ENCODE measurements at places on chromosomes 2 and 18. TPM values are rescaled to one million over a fixed set of nuclear protein-coding genes. Genes with fewer than 3 reads are reported as not detected.

Gene CABYR
- total RNA-seq: 1.2 TPM

Gene TMEM247
- not detected for total RNA-seq

Gene SNORC
- total RNA-seq: 4.0 TPM

Gene CMPK2
- 5.1 TPM for total RNA-seq

Gene SDC1
- total RNA-seq: 65.1 TPM

Gene PMAIP1
- total RNA-seq: 0.90 TPM

Gene C1QL2
- not detected for total RNA-seq

Gene ERMN
- total RNA-seq: not detected

Gene ID2
- 116 TPM for total RNA-seq

Gene SULT1C4
- total RNA-seq: 0.87 TPM

Gene SPATA3
- not detected for total RNA-seq

Gene CYP27A1
- 96.1 TPM for total RNA-seq

GRCh38 chr2:210072922-210073509 is 70.6 kb downstream of the RPE start:
- no peaks in the 10 kb centered on the region for H3K36me3 ChIP-seq
- H3K27ac ChIP-seq: no peak overlapping the region
- DNase-seq: peak; percentile 12
- H3K4me3 ChIP-seq: no peak overlapping the region

GRCh38 chr18:67525328-67526099 is 9.0 kb upstream of the DSEL start:
- no peaks in the 10 kb centered on the region for H3K36me3 ChIP-seq
- DNase-seq: peak; percentile 74
- no peaks in the 10 kb centered on the region for H3K27me3 ChIP-seq
- H3K27ac ChIP-seq: no peak overlapping the region
- H3K4me3 ChIP-seq: no peak overlapping the region

GRCh38 chr18:55300421-55300935 is 287.5 kb downstream of the TCF4 start:
- H3K4me3 ChIP-seq: no peak overlapping the region
- H3K27ac ChIP-seq: no peak overlapping the region
- DNase-seq: no peak
- no peaks in the 10 kb centered on the region for H3K27me3 ChIP-seq
- H3K36me3 ChIP-seq: no peaks in the 10 kb centered on the region
- peaks cover 32% of the 10 kb centered on the region for H3K4me1 ChIP-seq

DNA sequence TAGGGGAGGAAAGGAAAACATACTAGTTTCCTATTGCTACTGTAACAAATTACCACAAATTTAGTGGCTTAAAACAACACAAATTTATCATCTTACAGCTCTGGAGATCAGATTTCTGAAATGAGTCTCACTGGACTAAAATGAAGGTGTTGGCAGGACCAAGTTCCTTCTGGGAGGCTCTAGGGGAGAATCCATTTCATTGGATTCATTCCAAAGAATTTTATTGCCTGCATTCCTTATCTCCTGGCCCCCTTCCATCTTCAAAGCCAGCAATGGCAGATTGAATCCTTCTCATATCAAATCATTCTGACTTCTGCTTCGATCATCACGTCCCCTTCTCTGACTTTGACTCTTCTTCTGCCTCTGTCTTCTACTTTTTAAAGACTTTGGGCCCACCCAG is 250.9 kb downstream of the IRS1 start:
- H3K4me1 ChIP-seq: no peaks in the 10 kb centered on the region
- DNase-seq: no peak
- H3K36me3 ChIP-seq: no peaks in the 10 kb centered on the region
- H3K27ac ChIP-seq: no peak overlapping the region

- H3K36me3 ChIP-seq: no peaks in the 10 kb centered on the region
- no peak overlapping the region for H3K27ac ChIP-seq
These were observed 39.1 kb downstream of the KLHL29 start for GRCh38 chr2:23423873-23424680.

DNA sequence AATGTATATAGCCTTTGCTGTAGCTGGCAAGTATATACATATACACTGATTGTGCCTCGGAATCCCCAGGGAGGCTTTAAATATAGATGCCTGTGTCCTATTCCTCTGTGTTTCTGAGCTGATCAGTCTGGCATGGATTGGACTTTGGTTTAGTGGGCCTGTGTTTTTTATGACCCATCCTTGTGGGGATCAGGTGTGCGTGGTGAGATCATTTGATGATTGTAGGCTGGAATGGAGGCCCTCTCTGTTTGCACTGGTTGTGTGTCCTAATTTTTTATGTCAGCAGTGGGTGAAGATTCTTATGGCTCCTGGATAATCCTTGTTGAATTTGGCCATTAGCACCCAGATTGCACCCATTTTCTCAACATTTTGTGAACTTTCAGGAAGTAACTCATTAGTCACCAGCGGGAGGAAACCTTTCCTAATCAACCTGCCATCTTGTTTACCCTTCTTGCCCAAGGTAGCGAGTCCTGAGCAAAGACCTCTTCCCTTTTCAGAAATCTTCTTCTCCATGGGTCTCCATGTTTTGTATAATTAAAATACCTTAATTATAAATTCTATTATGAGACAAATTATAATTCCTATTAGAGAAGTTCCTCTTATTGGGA is 75.8 kb downstream of the UGGT1 start:
- H3K4me3 ChIP-seq: no peak overlapping the region
- H3K4me1 ChIP-seq: peaks cover 9% of the 10 kb centered on the region
- H3K27ac ChIP-seq: peak overlapping the region; percentile 35
- no peaks in the 10 kb centered on the region for H3K27me3 ChIP-seq
- DNase-seq: no peak

DNA sequence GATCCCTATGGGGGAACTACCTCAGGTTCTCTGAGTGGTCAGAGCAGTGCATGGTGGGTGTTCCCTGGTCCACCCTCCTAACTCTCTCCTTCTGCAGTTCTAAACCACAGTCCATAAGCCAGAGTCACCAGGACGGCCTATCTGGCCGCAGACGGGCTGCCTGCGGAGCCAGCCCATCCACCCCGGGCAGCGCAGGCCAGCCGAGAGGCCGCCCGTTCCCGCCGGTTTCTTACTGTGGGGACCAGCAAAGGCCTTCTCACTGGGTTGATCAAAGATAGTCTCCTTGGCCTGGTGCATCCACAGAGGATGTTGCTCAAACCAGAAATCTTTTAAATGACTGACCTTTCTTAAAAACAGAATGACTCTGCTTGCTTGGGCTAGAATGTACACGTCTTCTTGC is 9.6 kb upstream of the CHST10 start:
- no peak for DNase-seq
- no peak overlapping the region for H3K4me3 ChIP-seq
- no peaks in the 10 kb centered on the region for H3K27me3 ChIP-seq
- no peaks in the 10 kb centered on the region for H3K4me1 ChIP-seq
- no peaks in the 10 kb centered on the region for H3K36me3 ChIP-seq

- no peak for DNase-seq
- H3K27me3 ChIP-seq: no peaks in the 10 kb centered on the region
- H3K27ac ChIP-seq: no peak overlapping the region
- H3K4me3 ChIP-seq: no peak overlapping the region
- no peaks in the 10 kb centered on the region for H3K36me3 ChIP-seq
These were observed 323.9 kb upstream of the DSEL start for GRCh38 chr18:67840379-67840778.

DNA sequence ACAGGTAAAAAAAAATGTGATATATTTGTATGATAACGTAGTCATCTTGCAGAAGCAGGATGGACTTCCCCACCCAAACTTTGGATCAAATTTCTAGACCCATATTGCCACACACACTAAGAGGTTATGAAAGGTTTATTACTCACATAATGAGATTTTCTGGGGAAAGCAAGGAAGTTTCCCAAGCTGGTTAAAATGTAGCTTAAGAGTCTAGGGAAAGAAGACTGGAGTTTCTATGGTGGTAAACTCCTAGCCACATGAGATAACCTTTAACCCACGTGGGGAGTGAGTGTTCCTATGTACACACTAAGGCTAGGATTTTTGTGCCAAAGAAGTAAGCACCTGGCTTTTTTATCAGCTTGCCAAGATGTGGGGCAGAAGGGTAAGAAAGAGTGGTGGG is 335.7 kb upstream of the UBE2E3 start:
- H3K27me3 ChIP-seq: no peaks in the 10 kb centered on the region
- H3K27ac ChIP-seq: no peak overlapping the region
- H3K4me3 ChIP-seq: no peak overlapping the region
- no peak for DNase-seq

GRCh38 chr2:189621781-189622180 is 39.5 kb upstream of the ASNSD1 start:
- H3K4me3 ChIP-seq: no peak overlapping the region
- H3K36me3 ChIP-seq: no peaks in the 10 kb centered on the region
- H3K27ac ChIP-seq: no peak overlapping the region

DNA sequence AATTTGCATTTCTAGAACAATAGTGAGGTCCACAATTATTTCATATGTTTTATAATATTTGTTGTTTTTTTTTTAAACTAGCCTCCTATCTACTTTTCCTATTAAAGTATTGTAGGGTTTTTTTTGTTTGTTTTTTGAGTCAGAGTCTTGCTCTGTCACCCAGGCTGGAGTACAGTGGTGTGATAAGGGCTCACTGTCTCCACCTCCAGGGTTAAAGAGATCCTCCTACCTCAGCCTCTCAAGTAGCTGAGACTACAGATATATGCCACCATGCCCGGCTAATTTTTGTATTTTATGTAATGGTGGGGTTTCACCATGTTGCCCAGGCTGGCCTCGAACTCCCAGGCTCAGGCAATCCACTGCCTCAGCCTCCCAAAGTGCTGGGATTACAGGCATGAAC is 122.5 kb downstream of the SLC39A10 start:
- H3K4me1 ChIP-seq: no peaks in the 10 kb centered on the region
- no peak overlapping the region for H3K27ac ChIP-seq
- H3K36me3 ChIP-seq: no peaks in the 10 kb centered on the region
- H3K4me3 ChIP-seq: no peak overlapping the region
- H3K27me3 ChIP-seq: no peaks in the 10 kb centered on the region
- DNase-seq: no peak

GRCh38 chr2:215678094-215678493 is 242.2 kb upstream of the FN1 start:
- peaks cover 15% of the 10 kb centered on the region for H3K4me1 ChIP-seq
- H3K36me3 ChIP-seq: no peaks in the 10 kb centered on the region
- DNase-seq: no peak
- H3K27ac ChIP-seq: no peak overlapping the region
- H3K4me3 ChIP-seq: no peak overlapping the region
- H3K27me3 ChIP-seq: no peaks in the 10 kb centered on the region

DNA sequence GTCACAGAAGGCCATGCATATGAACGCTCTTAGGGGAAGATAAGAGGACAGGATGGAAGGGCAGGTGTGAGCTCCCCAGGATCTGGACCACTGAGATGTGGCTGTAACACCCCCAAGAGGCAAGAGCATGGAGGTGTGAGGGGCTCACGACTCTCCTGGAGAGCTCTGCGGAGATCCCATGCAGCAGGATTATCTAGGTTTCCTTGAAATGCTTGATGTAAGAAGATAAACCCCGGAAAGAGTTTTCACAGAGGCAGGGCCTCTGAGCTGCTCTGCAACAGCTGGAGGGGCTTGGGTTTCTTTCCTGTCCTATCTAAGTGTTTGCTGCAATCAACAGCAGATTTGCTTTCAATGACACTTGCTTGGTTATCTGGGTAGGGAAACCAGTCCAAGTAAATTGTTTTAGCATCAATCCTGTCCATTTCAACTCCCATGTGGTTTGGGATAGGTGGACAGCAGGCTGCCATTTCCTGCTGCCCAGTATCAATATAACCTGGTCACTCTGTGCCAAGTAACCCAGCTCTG is 138.9 kb downstream of the SMAD2 start:
- no peaks in the 10 kb centered on the region for H3K27me3 ChIP-seq
- H3K4me3 ChIP-seq: no peak overlapping the region
- no peak for DNase-seq
- no peak overlapping the region for H3K27ac ChIP-seq
- H3K36me3 ChIP-seq: no peaks in the 10 kb centered on the region

DNA sequence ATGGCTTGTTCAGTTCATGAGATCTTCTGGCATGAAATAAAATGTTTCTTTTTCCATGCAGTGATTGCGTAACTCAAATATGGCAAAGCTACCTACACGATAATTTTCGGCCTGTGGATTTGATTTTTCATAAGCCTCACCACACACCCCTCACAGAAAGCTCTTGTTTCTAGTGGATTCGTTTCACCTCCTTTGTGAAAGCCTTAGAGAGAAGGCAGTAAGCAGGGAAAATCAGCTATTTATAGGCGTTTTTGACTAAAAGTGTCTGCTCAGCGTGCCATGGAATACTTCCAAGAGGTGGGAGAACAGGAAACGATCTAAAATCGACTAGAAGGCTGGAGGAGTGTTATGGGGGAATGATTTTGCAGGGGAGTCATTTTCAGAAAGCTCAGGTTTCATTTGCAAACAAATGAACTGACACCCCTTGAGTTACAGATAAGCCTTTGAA is 417.9 kb downstream of the TGIF1 start:
- no peak overlapping the region for H3K27ac ChIP-seq
- no peaks in the 10 kb centered on the region for H3K4me1 ChIP-seq
- H3K4me3 ChIP-seq: no peak overlapping the region
- no peak for DNase-seq

DNA sequence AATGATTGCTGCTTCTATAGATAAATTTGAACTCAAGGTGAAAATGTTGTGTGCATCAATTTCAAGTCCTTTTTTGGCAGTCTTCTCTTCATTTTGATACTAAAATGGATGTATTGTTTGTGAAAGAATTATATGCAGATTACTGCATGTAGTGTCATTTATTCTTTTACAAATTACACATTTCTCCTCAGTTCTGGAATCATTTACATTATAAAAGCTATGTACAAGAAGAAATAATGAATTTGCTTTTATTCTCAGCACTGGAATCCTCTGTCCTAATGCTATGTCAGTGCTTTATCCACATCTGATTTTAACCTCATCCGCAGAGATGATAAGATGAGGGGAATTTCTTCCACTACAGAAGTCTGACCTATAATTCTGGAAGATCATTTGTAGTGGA is 220.8 kb upstream of the UBE2E3 start:
- H3K36me3 ChIP-seq: no peaks in the 10 kb centered on the region
- H3K4me1 ChIP-seq: no peaks in the 10 kb centered on the region
- H3K27me3 ChIP-seq: no peaks in the 10 kb centered on the region
- DNase-seq: no peak
- H3K4me3 ChIP-seq: no peak overlapping the region
- no peak overlapping the region for H3K27ac ChIP-seq

GRCh38 chr18:8705961-8706790 is 820 bp downstream of the MTCL1 start:
- DNase-seq: peak; percentile 25
- no peak overlapping the region for H3K27ac ChIP-seq
- peaks cover 7% of the 10 kb centered on the region for H3K27me3 ChIP-seq
- no peak overlapping the region for H3K4me3 ChIP-seq
- peaks cover 18% of the 10 kb centered on the region for H3K4me1 ChIP-seq

DNA sequence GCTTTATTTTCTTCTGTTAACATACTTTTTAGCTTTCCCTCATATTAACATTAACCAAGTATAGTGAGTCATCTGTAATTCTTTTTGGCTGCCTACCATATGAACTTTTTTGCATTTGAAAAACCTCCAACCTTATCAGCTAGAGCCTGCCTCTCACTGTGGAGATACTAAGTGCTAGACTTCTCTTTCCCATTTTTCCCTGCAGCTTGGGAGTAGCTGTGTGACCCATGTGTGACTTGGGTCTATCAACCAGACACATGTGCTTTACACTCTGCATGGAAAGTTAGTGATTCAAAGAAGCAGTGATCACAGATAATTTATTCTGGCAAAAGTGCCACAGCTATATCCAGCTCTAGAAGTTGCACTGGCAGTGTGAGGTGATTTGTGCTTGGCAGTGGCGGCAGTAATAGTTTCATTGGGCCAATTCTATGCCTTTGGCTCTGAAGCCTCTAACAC is 36.3 kb downstream of the PREPL start:
- no peak overlapping the region for H3K4me3 ChIP-seq
- peak overlapping the region; percentile 44 for H3K27ac ChIP-seq
- H3K36me3 ChIP-seq: peaks cover 65% of the 10 kb centered on the region
- H3K4me1 ChIP-seq: peaks cover 9% of the 10 kb centered on the region
- no peaks in the 10 kb centered on the region for H3K27me3 ChIP-seq
